ENCODE measurements at places on chromosomes 16 and 17.

- DNase-seq = peak; percentile 64
Observed at GRCh38 chr17:18185391-18185790, 1.8 kb downstream of the ALKBH5 start.

- no peak for DNase-seq
Observed at GRCh38 chr17:51912939-51913338, 245.6 kb downstream of the CA10 start.

GRCh38 chr16:71297341-71297634 is 8.1 kb upstream of the CMTR2 start:
- DNase-seq = no peak

DNA sequence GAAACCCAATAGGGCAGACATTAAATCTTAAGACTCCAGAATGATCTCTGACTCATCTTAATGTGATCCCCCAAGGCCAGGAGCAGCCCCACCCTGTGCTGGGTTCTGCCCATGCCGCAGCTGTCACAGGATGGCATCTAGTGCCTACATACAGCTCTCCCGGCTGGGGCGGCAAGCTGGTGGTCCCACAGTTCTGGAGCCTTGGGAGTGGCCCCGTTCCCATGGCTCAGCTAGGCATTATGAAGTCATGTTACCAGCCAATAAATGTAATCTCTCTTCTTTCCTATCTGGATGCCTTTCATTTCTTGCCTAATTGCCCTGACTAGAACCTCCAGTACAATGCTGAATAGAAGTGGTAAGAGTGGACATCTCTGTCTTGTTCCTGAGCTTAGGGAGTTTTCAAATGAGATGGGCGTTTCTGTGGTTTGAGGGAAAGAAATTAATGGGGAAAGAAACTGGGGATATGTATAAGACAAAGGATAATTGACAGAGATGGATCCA is 95.7 kb upstream of the DNAH17 start:
- peak; percentile 28 for DNase-seq

GRCh38 chr16:22250522-22250921 is 44.4 kb downstream of the EEF2K start:
- no peak for DNase-seq

DNA sequence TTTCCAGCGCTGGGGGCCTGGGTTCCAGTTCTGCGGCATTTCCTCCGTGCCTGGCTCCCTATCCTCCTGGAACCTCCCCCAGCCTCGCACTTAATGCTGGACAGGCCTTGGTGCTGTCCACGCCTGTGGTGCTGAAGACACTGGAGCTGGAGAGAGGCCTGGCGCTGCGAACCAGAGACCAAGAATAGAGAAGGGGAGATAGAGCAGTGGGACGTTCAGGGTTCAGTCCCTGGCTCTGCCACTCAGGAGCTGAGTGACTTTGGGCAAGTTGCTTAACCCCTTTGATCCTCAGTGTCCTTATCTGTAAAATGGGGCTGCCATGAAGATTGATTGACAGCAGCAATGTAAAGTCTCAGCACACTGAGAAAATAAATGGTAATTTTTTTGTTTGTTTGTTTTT is 11.9 kb downstream of the SBK1 start:
- DNase-seq = peak; percentile 53
